Hippocampal formation (tissue), 2 donors: ENCODE measurements at places on chromosomes 13 and 19.

- no peak for DNase-seq
Measured at GRCh38 chr19:49189259-49189658, 31.7 kb downstream of the TRPM4 start.

DNA sequence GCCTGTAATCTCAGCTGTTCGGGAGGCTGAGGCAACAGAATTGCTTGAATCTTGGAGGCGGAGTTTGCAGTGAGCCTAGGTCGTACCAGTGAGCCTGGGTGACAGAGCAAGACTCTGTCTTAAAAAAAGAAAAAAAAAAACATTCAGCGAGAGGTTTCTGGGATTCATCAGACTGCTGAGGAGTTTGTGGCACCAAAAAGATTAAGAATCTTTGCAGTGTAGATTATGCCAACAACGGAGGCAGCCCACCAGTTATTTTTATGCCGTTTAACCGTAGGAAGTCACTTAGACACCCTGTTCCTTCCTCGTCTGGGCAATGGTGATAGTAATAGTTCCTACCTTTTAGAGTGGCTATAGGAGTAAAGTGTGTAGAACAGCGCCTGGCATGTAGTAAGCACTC, 2.5 kb downstream of the COX6B1 start:
- no peak for DNase-seq

DNA sequence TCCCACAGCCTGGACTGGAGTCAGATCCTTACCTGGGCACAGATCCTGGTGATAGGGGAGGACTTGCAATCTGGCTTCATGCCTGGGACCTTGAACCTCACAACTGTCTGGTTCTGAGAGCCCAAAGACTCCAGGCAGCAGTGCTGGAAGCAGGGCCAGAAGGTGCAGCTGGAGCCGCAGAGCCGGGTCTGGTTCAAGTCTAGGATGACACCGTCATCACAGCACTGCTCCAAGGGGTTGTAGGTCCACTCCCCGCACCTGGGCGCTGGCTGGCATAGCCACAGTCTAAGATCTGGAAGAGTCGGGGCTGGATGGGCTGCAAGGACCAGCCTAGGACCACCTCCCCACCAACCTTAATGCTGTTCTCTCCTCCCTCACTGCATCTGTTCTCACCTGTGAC, 677 bp downstream of the IGFL4 start:
- DNase-seq: no peak

DNA sequence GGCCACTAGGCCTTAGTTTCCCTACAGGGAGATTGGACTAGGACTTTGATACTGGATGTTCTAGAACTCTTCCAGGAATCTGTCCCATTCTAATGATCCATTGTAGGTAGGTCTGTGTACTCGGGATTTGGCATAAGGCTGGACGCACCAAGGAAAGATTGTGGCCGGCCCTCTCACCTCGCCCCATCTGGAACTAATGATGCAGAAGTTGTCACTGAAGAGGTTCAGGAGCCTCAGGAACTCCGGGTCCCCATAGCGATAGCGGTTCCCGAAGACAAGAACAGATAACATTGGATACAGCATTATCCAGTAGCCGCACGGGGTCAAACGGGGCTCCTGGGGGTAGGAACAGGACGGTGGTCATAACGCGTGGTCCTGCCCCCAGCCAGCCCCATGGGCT, 11.2 kb downstream of the EGLN2 start:
- no peak for DNase-seq

GRCh38 chr13:39450176-39450575, 152.8 kb downstream of the LHFPL6 start:
- DNase-seq: no peak

- no peak for DNase-seq
Measured at GRCh38 chr13:20192158-20192835, 441 bp downstream of the GJB2 start.

DNA sequence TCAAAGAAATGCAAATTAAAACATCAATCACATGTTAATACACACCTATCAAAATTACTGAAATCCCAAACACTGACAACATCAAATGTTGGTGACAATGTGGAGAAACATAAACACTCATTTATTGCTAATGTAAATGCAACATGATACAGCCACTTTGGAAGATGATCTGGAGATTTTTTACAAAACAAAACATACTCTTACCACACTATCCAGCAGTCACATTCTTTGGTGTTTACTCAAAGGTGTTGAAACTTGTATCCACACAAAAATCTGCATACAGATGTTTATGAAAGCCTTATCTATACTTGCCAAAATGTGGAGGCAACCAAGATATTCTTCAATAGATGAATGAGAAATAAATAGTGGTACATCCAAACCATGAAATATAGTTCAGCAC, 1219.5 kb upstream of the PCDH20 start:
- no peak for DNase-seq

DNA sequence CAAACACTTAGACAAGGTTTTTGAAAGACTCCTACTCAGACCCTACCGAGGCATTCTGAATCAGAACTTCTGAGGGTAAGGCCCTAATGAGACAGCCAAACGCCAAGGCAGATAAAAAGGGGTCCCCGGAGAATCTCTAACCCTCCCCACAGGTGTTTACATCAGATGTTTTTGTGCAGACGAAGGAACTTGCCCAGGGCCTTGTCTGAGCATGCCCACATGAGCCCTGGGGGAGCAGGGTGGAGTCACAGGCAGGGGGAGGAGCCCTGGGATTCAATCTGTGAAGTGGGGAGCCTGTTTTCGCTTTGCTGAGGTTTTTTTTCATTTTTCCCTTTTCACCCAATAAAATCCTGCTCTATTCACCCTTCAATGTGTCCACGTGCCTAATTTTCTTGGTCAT, 61.6 kb upstream of the MED4 start:
- no peak for DNase-seq

DNA sequence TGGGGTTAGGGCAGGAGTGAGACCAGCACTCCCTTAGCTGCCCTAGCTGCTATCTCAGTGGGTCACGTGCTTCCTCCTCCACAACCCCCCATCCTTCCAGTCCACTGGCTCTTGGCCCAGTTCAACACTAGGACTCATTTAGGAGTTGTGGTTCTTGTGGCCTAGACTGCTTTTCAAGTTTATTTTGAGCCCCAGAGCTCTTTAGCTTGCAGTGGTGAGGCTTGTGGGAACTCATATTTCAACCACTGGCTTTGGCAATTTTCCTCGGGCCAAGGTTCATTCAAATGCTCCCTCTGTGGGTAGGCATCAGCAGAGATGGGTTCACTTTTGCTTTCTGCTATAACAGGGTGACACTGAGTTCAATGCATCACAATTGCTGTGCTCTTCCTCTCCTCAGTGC, 436.2 kb upstream of the SLITRK5 start:
- no peak for DNase-seq

DNA sequence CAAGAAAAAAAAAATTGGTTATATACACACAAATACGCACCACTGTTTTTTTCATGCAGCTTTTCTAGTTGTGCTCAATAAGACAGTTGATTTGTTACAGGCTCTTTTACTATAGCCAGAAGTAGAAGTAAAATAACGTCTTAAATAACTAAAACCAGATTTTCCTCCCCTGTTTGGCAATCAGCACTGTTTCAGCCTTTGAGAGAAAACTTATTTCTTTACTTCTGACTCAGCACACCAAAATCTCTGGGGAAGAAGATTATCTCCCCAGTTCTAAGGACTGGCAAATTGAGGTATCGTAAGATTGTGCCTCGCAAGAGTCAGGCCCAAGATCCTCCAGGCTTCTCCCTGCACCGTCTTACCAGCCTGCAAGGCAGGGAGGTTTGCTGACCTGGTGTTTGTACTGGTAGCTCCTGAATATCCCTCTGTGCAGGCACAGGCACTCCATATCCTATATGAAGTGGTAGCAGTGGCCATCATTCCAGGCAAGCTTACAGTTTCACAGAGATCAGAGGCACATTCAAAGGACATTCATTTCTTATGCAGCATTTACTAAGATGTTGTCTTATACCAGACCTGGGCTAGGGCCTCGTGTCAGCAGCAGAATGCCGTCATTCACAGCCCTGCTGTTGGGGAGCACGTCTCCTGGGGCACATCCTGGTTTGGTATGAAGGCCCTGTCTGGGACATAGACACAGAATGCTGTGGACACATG, 268.2 kb downstream of the ZNF536 start:
- DNase-seq: no peak

GRCh38 chr13:112991609-112992008, 22.6 kb downstream of the MCF2L start:
- DNase-seq: no peak

DNA sequence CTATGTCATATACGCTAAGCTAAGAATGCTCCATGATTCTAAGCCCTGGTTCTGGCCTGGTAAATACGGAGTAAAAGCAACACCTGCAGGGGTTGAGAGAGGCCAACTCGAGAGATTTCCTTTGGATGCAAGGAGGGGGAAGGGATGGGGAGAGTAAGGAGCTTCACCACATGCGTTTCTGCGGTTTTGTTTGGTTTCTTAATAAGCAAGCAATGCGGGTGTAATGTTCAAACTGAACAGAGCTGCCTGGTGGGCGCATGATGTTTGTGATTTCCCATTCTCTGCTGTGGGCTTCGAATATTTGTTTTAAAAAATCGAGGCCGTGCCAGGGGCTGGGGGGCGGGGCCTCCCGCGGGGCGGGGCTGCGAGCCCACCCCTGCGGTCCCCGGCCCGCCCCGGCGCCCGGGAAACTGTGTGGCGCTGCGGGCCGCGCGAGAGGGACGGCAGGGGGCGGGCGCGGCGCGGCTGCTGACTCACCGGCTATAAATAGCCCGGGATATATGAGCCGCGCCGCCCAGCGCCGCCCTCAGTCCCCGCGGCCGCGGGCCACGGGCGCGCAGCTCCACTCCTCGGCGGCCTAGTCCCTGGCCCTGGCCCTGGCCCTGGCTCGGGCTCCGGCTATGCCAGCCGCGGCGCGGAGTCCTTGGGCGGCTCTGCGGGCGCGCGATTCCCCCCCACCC, 5.1 kb downstream of the BBC3 start:
- peak; percentile 92 for DNase-seq

DNA sequence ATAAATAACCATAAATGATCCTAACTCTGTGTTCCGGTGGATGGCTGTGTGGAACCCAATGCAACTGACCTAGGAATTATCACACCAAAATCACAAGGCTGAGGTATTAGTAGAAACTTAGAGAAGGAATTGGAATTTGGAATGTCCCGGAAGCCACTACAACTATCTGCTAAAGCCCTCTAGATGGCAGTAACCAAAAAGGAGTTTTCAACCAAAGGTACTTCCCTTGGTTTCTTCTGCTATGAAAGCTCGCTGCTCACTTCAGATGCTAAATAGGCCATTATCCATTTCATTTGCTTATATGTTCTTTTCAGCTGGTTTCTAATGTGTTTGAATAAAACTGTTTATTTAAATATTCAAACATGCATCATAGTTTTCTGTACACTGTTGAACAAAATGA, 1589.1 kb upstream of the SPRY2 start:
- peak; percentile 40 for DNase-seq

GRCh38 chr13:54387625-54388024, 1359.0 kb downstream of the OLFM4 start:
- DNase-seq: no peak

DNA sequence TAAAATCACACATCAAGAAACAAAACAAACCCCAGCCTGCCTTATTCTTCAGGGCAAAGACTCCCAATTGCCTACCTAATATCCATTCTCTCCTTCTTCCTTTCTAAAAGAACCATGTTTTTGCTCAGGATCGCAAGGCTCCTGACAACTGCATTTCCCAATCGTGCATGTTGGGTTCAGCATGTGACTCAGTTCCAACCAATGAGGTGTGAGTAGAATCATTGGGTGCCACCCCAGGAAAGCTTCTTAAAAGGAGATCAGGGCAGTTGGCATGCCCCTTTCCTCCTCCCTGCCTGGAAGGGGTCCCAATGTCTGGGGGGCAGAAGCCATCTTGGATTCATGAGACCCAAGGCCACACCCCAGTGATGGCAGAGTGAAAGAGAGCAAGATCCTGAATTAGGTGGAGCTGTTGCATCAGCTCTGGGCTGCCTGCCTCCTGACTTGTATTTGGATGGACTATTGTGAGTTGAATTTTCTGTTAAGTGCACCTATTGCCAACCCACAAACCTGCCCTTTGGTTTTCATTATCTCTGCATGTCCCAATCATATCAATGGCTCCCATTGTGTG, 26.0 kb upstream of the UBAC2 start:
- no peak for DNase-seq

DNA sequence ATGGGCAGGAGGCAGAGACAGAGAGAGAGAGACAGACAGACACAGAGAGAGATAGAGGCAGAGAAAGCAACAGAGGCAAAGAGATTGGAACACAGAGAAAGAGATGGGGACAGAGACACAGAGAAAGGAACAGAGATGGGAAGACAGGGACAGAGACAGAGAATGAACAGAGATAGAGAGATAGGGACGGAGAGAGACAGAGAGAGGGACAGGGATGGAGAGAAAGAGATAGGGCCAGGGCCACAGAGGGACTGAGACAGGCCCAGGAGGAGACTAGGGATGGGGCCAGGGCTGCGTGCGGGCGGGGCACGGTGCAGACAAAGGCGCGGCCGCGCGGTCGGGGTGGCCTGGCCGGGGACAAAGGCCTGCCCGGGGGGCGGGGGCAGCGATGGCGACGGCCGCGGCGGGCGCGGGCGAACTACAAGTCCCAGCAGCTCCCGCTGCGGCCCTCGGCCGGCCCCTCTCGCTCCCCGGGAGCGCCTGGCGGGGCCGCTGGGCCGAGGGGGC, at the start of gene ZNF358:
Gene ZNF358, plus strand, starts transcription at position 459 of the 507 bp plus-strand sequence. CDS start 3,140 bp downstream, outside the sequence.
- DNase-seq: peak; percentile 75

DNA sequence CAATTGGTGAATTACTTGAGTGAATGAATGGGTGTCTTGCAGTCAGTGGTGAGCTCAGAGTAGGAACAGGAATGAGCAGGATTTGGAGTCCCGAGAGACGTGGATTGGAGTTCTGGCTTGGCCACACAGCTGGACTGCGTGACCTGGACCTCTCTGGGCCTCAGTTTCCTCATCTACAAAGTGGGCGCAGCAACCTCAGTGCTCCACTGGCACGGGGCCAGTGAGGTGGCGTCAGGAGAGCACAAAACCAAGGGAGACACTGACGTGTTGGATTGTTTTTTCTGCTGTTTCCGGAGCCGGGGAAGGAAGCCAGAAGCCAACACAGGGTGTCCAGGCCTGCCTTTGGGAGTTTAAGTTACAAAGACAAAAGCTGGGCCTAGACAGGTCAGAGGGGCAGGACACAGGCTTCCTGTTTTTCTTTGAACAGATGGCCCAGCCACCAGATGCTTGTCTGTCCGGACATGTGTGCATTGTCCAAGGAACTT, 6.5 kb upstream of the DOCK6 start:
- no peak for DNase-seq

- DNase-seq: no peak
Measured at GRCh38 chr19:33481863-33482262, 39.7 kb downstream of the PEPD start.

- DNase-seq: no peak
Measured at GRCh38 chr19:19033176-19033425, 216 bp downstream of the SUGP2 start.

GRCh38 chr19:2062389-2062729, 11.3 kb upstream of the MKNK2 start:
- no peak for DNase-seq

- no peak for DNase-seq
Measured at GRCh38 chr13:27310946-27311345, 40.3 kb downstream of the RASL11A start.

DNA sequence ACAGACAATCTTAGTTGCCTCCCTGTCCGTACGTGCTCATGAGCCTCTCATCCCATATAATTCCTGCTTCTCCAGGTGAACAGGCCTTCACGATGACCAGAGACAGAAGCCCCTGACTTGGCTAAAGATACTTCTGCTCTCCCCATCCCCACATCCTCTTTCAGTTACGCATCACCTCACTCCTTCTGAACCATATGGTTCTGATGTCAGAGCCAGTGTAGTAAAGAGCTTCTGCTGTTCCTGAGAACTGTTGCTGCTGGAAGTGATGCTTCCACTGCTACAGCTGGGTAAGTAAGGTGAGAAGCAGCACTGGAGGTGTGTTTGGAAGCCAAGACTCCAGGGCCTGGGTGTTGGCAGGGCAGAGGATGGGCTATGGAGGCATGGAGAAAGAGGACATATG, 12.9 kb downstream of the SIGLECL1 start:
- DNase-seq: no peak
